Activated T-helper 1 cell treated with Interleukin-2 at 50 U/mL for 16 hours (primary cell): ENCODE measurements at places on chromosomes 2 and 18.

- DNase-seq = no peak
These were observed 83.5 kb downstream of the IRS1 start for GRCh38 chr2:226716126-226716525.

DNA sequence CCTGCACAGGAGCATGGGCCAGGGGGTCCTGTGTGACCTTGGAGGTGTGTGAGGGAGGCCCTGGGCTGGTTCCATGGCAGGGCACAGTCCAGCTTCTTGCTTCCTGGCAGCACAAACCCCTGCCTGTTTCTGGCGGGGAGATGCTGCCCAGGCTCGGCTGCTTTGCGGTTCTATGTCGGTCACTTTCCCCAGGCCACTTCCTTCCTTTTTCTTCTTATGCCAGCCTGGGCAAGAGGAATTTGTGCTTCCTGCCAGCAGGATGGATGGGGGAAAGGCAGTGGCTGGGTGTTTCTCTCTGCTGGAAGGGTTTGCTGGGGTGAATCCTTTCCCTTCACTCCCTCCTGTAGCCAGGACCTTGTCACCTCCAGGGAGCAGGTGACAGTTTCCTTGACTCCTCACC, 24.3 kb downstream of the ASAP2 start:
- no peak for DNase-seq

GRCh38 chr2:85087541-85087940, 45.7 kb upstream of the TCF7L1 start:
- DNase-seq = no peak

- DNase-seq = no peak
These were observed 35.6 kb upstream of the NRP2 start for GRCh38 chr2:205646680-205647079.

DNA sequence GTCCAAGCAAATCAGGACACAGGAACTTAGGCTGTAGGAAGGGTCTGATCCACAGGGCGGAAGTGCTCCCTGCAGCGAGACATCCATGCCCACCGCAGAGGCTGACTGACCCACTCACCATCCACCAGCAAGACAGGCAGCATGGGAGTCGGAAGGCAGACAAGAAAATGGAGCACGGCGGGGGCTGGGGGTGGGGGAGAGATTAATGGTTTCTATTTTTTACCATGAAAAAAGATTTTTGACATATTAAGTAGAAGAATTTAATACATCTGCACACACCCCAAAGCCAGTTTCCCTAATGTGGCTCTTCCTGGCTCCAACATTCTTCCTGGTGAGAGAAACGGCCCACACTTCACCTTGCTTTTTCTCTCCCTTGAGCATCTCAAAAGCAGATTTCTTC, 55.1 kb upstream of the ST8SIA3 start:
- no peak for DNase-seq

DNA sequence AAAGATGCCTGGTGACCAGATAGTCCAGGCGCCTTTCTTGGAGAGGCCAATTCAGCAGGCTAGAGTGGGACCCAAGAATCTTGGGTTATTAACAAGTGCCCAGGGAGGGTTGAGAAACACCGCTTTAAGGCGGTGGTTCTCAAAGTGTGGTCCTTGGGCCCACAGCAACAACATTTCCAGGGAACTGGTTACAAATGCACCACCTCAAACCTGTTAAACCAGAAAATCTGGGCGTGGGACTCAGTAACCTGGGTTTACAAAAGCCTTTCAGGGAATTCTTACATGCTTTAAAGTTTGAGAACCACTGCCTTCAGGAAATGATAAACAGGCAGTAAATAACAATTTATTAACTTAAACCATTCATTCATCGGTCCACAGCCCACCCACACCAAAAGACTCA, 92.5 kb downstream of the SP3 start:
- DNase-seq = no peak

DNA sequence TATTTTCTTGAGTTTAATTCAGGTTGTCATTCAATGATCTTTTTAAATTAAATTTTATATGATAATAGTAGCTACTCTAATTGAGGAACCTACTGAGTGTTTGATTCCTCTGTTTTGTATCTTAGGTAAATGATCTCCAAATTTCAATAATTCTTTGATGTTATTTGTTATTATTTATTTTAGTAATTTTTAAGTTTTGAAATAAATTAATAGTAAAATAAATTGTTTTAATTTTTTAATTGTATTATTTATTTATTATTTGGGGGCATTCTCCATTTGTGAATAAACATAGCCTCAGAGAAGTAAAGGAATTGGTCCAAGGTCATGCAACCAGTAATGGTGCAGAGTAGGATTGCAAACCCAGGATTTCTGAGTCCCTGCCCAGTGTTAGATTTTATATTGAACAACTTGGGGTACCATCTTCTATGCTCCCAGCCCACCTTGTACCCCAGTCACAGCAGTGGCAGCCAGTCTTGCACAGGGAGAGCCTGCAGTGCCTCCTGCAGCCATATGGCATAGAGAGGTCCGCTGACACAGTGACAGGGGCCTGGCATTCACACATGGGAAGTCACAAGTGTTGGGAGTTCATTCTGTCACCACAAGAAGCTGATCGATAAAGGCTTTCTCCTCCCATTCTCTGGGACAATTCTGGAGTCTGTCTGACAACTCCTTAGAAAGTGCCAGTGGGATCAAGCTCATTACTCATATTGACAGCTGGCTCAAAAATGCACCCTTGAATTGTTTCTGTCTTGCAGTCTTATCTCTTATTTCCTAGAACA, 110.0 kb upstream of the ETAA1 start:
- DNase-seq = no peak

DNA sequence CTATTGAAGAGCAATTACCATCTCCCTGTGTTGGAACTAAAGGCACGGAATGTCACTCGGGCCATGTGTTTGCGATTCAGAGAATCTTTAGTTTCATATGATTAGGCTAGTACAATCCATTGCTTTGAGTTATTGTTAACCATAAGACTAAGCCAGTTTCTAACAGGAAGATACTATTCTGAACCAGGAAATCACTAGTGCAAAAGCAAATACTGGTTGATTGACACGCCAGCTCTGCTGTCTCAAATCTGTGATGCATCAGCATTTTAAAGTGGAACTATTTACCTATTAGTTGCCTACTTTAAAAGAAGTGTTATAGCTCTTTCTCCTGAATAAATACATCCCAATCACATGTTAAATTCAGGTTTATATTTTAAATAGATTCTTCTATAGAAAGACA, 61.9 kb downstream of the AFTPH start:
- DNase-seq = no peak

DNA sequence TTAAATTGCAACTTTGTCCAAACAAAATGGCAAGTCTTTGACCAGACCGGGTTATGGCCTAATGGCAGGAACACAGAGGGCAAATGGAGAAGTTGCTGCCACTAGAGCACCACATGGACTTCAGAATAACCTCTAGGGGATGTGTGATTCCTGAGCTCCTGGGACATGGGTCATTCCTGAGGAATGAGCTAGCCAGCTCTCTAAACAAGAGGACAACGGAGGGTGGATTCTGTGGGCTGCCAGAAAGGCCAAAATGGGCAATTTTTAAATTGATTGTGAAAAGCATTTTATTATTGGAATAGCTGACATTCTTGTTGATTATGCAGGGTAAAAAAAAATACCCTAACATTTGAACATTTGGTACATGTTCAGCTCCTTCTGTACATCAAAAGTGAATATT, 109.8 kb upstream of the FZD5 start:
- no peak for DNase-seq

- DNase-seq = no peak
These were observed 319.1 kb upstream of the MEX3C start for GRCh38 chr18:51516478-51517038.

DNA sequence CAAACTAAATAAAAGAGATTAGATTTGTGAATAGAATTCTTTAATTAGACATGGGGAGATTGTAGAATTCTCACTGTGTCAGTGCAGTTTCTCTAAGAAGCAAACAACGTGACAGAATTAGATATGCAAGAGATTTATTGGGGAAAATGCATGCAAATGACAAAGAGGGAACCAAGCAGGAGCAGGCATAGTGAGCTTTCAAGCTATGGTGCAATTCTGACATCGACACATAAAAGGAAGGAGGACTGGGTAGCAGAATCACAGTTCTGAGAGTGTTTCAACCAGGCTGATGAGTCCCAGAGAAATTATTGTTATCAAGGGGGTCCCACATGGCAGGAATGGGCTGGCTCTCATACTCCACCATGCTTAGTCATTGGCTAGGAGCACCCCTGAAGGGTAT, 338.4 kb downstream of the FIGN start:
- no peak for DNase-seq

DNA sequence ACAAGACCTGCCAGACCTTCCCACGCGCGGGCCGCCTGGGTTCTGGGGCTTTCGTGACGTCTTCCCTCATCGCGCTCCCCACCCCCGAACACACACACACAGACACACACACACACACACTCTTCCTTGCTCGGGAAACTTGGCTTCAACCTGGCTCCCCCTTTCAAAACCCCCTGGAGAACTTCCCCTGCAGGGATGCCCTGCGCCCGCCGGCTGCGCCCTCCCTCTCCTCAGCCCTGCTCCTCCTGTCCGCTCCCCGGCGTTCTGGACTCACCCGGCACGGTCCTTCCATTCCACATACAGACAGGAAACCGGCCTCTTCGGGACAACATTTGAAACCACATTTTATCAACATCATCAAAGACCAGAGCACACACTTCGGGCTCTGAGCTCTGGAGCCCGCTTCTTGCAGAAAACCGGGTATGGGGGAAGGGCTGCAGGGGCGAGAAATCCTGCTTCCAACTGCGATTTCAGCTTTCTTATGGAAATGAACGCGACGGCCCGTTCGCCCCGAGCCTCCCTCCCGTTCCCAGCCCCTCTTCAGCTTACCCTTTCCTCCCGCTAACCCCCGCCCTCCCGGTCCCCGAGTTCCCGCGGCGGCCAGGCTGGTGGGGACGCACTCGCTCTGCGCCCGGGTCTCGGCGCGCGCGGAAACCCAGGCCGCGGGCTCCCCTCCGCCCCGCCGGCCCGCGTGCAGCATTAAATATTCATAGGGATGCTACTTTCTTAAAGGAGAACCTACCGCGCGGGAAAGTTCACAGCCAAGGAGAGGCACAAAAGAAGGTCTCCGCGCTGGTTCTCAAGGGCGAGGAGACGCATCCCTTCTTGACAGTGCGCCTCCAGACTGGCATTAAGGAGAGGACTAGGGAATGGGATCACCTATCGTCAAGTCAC, 18.3 kb downstream of the POU3F3 start:
- DNase-seq = no peak

DNA sequence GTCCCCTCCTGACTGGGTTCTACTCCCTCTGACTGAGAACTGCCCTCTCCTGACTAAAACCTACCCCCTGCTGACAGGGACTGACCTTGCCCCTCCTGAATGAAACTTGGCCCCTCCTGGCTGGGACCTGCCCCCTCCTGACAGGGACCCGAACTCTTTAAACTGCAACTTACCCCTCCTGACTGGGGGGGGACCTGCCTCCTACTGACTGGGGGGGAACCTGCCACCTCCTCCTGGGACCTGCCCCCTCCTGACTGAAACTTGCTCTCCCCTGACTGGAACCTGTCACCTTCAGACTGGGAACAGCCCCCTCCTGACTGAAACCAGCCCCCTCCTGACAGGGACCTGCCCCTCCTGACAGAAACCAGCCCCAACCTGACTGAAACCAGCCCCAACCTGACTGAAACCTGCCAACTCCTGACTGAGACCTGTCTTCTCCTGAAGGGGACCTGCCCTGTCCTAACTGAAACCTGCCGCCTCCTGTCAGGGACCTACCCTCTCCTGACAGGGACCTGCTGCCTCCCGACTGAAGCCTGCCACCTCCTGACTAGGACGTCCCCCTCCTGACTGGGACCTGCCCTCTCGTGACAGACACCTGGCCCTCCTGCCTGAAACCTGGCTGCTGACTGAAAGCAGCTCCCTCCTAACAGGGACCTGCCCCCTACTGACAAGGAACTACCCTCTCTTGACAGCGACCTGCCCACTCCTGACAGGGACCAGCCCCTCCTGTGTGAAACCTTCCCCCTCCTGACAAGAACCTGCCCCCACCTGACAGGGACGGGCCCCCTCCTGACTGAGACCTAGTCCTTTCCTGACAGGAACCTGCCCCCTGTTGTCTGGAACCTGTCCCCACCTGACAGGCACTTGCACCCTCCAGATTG, 87.1 kb downstream of the PXDN start:
- no peak for DNase-seq

DNA sequence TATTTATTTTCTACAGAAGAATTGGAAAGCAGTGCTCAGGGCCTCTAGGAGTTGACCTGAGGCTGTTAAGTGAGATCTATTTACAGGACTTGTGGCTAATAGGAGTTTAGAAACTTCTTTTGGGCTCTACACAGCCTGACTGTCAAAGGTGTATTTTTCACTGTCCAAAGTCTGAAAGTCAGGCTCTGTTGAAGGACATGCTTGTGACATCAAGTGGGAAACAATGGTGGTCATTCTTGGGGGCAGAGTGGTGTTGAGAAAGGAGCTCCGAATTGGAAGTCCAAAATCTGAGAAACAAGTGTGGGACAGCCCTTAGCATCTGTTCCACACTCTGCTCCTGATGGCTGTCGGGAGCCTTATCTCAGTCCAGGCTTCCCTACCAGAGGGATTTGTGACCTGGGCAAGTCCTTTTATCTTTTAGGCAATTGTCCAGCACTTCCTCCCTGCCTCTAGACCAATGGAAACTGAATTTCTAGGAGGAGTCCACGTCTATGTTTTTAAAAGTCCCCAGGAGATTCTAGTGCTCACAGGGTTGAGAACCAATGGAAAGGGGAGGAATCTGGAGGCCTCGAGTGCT, 76.4 kb downstream of the LIPG start:
- no peak for DNase-seq

- DNase-seq = no peak
These were observed 83.1 kb downstream of the KLF7 start for GRCh38 chr2:207082619-207083018.

DNA sequence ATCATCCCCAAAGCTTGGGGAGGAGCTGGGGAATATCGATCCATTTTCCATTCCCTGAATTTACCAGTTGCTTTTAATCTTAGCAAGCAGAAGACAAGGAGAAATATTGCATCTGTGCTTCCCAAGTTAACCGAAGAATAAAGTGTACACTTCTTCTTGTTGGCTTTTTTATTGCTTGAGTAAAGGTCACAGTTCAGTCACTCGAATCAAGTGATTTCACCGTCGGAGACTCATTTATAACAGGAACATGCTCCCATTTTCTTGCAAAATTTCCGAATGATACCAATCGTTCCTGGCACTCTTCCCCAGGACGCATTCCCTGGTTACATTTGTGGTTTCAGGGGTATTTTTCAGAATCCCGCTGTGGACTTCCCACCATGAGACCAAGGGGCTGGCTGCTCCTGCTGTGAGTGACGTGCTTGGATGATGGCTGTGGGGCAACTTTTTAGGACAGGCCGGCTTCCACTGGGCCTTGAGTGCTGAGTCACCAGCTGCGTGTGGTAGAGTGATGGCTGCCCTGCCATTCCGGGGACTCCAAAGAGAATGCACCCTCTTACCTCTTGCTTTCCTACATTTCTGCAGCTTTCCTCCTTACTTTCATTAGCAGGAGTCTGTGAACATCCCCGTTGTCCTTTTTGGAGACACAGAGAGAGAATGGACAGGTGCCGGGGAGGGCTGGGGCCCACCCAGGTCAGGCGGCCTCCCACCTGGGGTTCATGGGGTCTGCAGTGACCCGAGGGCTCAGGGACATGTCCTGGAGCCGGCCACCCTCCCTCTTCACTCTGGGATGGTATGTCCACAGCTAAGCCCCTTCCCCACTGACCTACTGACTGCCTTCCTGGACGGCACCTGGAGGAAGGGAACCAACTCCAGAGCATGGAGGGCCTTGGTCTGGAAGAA, 60.7 kb upstream of the HDAC4 start:
- DNase-seq = no peak

- DNase-seq = no peak
These were observed 1.7 kb downstream of the PRELID3A start for GRCh38 chr18:12409469-12409868.

- no peak for DNase-seq
These were observed 544.7 kb downstream of the PARD3B start for GRCh38 chr2:205089958-205090357.

- DNase-seq = peak; percentile 29
These were observed 83.0 kb upstream of the ZNF532 start for GRCh38 chr18:58781627-58782194.
